ENCODE measurements at places on chromosomes 5 and 9.

DNA sequence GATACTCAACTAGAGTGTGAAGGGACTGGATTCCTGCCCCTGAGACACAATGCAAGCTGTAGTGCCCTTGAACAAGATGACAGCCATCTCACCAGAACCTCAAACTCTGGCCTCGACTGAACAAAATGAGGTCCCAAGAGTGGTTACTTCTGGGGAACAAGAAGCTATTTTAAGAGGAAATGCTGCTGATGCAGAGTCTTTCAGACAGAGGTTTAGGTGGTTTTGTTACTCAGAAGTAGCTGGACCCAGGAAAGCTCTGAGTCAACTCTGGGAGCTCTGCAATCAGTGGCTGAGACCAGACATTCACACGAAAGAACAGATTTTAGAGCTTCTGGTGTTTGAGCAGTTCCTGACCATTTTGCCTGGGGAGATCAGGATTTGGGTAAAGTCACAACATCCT lies 2.4 kb downstream of the ZNF483 start:
- no peak for DNase-seq

DNA sequence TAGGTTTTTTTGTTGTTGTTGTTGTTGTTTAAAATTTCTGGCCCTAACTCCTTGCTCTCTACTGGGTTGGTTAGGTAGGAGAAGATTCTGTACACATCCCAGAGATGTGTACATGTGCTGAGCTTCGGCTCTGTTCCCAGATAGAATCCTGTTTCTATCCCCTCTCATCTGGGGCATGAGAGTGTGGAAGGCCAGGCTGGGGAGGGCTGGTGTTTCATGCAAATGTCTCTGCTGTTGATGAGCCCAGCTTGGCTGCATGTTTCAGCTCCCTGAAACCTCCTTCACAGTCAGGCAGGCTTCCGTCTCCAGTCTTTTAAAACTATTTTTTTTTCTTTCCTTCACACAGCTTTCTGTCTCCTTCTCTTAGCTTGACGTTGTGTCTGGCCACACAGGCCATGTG lies 526.9 kb upstream of the KLF4 start:
- no peak for DNase-seq

GRCh38 chr9:739362-739761 lies 102.1 kb upstream of the DMRT1 start:
- no peak for DNase-seq

GRCh38 chr9:91697201-91697600 lies 252.8 kb downstream of the ROR2 start:
- DNase-seq, result no peak

GRCh38 chr5:149177911-149178565 lies 36.7 kb downstream of the ABLIM3 start:
- DNase-seq, result no peak

DNA sequence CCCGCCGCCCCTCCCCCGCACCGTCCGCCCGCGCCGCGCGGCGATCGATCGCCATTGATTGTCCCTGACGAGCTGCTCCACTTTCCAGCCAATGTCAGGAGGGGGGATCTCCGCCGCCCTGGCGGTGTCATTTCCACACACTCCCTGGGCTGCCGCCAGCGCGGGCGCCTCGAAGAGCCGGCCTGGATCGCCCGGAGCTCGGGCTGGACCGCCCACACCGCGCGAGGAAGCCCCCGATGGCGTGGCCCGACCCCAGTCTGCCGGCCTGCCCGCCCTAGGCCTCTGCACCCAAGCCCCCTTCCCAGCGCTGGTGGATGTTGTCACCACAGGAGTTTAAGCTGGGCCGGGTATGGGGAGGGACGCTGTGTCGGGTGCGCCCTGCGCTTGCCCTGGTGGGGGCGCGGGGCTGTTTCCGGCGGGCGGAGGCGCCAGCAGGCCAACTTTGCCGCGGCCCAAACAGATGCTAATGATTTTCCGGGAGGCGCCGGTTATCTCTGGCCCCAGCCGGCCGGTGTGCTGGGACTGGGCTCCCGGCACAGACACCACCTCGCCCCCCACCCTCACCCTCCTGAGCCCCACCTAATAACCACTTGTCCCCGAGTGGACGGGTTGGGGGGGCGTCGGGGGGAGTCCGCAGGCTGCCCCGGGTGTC lies 10.6 kb upstream of the CXXC5 start:
- DNase-seq, result peak; percentile 49

DNA sequence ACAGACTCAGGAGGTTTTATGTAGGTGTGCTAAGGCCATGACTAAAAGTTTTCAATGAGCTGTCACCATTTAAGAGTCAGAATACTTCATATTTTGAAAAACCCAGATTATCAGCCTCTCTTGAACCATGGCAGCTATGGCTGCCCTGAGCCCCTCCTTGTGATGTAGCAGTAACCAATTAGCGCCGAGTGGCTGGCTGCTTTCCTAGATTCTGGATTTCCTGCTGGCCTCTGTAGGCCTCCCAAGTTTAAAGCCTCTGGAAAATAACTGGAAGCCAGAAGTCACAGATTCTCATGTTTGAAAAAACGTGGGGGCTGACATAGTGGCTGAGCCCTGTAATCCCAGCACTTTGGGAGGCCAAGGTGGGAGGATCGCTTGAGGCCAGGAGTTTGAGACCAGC lies 25.5 kb downstream of the DAB2IP start:
- DNase-seq, result no peak

GRCh38 chr5:132299917-132300316 lies 5.7 kb downstream of the SLC22A4 start:
- DNase-seq, result no peak

DNA sequence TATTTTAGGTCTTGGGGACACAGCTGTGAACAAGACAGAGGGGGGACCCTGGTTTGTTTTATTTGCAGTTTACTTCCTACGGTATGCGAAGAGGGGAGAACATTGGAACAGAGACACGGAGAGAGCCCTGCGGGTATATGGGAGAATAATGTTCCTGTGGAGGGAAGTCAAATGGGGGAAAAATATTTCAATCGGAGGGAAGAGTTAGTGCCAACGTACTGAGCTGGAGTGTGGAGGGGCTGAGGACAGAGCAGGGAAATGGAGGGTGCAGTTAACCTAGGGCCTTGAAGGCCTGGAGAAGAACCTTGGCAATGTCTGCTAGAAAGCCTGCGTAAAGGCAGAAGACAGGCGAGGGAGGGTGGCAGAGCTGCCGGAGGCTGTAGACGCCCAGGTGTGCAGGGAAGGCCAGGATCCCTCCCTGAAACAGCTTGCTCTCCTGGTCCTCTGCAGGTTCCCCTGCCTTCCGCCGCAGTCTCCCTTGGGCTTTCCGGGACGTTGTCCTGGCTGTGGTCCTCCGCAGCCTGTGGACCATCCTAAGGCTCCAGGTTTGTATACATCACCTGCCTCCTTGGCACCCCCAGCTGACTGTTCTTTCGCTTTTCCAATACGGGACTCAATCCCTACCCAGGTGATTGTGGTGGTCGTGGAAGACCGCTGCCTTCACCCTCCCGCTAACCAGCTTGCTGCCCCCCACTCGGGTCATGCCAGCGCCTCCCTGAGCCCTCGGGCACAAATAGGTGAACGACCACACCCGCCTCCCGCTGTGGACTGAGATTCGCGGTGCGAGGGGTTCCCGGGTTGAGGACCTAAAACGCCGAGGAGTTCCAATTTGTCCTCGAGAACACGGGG lies 1.9 kb upstream of the RACK1 start:
- no peak for DNase-seq

DNA sequence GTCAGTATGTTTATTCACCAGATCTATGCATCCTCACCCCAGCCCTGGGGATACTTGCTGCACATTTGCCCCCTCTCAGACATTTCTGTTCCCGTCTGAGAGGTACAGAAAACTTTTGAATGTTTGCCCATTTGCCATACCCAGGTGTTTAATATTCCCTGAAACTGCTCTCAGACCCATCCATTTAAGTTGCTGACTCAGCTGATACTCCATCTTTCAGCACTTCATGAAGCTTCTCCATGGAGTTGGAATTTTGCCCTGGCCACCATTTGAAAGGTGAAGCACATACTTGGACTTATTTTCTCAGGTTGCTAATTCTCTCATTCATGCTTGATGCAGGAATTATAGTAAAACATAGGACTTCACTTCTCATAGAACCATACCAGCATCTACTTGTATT lies 203.9 kb upstream of the OR13F1 start:
- no peak for DNase-seq

DNA sequence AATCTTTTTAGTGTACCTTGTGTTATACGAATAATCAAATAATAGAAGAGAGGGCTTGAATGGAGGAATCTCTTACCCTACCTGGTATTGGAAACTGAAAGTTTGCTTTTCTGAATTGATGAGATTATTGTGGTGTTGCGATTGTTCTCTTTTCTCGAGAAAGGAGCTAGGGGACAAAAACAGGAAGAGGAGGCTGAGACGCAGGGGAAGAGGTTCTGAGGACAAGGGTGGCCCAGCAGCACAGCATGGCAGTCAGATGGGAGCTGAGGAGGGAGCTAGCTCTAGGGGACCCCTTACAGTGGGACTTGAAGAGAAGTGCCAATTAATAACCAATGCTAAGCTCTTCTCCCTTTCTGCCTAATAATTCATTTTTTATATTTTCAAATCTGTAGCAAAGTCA lies 183.3 kb upstream of the DMAC1 start:
- DNase-seq, result no peak

- DNase-seq, result no peak
Measured at GRCh38 chr9:137405677-137406081, 17.3 kb downstream of the EXD3 start.

- DNase-seq, result no peak
Measured at GRCh38 chr5:153783362-153783658, 255.4 kb downstream of the FAM114A2 start.

- no peak for DNase-seq
Measured at GRCh38 chr9:126222363-126222834, 104.2 kb upstream of the MVB12B start.

GRCh38 chr5:54390015-54390414 lies 65.5 kb upstream of the HSPB3 start:
- no peak for DNase-seq

DNA sequence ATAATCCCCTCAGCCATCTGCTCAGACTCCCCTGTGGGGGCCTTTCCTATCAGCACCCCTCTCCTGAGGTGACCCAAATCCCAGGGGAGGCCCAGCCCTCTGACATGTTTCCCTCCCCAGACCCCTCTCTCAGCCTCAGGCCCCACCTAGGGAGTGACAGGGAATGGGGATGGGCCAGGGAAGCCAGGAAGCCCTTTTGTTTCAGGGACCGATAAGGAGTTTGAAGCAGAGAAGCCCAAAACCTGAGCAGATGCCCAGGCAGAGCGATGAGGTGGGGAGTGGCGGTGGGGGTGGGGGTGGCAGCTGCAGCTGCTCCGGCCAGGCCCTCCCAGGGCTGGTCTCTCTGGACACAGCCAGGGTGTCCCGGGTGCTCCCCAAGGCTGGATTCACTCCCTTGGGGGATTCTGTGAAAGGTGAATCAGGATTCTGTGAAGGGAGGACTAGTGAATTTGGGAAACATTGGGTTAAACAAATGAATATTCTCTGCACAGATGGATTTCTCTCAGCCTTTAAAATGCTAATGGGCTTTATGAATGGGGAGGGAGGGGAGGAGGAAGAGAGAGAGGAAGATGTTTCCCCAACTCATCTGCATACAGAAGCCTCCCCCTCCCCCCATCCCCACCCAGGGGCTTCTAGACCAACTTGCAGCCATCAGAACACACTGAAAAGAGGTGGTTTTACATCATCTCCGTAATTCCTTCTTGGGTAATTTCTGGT lies 17.4 kb downstream of the AKNA start:
- no peak for DNase-seq

DNA sequence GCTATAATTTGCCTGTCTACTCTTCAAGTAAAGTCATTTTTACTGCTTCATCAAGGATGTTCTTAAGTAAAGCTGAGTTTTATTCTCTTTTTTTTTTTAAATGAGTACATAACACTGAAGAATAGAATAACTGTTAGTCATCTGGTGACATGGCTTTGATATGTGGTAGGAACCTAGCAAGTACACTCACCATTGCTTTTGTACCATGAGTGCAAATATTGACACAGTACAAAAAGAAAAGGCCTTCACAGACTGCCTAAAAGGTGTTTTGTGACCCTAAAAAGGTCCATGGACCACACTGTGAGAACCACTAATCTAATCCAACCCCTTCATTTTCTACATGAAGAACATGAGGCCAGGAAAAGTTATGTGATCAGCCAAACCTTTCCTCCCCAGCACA lies 55.0 kb downstream of the ECPAS start:
- no peak for DNase-seq

GRCh38 chr9:107730666-107731065 lies 241.1 kb upstream of the KLF4 start:
- no peak for DNase-seq

DNA sequence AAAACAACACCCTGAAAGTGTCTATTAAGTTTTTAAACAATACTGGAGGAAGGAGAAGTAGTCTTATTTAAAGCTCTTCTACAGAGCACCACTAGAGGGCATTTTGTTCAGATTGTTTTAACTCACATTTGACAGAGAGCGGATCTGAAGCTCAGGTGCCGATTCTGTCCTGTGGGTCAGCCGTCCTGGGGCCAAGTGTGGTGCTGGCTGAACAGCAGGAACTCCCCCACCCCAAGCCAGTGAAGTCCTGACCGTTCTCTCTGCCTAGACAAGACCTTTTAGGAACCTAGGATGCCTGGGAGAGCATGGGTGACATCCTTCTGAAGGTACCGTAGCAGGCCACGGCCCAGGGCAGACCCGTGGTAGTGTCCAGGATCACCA lies 3.9 kb downstream of the EXOC3 start:
- no peak for DNase-seq

GRCh38 chr5:59069438-59070079 lies 486.7 kb downstream of the RAB3C start:
- DNase-seq, result no peak

- no peak for DNase-seq
Measured at GRCh38 chr5:68745448-68745847, 348.4 kb upstream of the SLC30A5 start.

DNA sequence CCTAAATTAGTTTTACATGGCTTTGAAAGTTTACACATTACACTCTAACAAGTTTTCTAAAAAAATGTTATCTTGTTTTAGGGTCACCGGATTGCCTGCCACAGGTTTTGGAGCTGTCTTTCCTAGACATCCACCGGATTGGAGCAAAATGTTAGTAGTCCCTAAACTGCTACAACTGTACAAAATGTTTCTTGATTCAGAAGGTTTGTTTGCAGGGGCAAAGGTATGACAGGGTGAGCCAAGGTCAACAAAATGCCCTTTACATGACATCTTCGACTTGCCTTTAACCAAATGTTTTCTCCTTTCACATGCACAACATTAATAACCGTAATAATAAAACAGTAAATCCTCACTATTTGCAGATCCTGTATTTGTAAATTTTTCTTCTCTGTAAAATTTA lies 37.2 kb downstream of the CFAP95 start:
- no peak for DNase-seq

- no peak for DNase-seq
Measured at GRCh38 chr9:136187683-136188586, 17.0 kb downstream of the LHX3 start.

DNA sequence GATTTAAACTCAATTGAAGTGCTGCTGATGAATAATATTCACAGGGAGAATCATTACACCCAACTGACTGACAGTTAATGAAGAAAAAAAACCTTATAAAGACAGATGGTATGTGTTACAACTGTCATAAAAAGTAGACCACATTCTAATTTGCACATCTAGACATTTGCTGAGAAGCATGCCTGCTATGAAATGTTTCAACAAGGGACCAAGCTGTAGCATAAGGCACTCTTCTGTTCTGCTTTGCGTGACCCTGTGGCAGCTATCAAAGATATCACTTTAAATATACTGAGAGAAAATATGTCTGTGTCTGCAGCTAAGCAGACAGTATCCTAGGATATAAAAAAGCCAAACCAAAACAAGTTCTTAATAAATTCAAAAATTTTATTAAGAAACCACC lies 153.7 kb downstream of the TMEM232 start:
- no peak for DNase-seq

- DNase-seq, result no peak
Measured at GRCh38 chr5:159849437-159850083, 66.7 kb upstream of the ADRA1B start.

All from activated naive CD4-positive, alpha-beta T cell treated with anti-CD3 and anti-CD28 coated beads, Interleukin-2, amount 50 U/mL, for 16 hours (primary cell).